ENCODE measurements at places on chromosomes 4 and X.

DNA sequence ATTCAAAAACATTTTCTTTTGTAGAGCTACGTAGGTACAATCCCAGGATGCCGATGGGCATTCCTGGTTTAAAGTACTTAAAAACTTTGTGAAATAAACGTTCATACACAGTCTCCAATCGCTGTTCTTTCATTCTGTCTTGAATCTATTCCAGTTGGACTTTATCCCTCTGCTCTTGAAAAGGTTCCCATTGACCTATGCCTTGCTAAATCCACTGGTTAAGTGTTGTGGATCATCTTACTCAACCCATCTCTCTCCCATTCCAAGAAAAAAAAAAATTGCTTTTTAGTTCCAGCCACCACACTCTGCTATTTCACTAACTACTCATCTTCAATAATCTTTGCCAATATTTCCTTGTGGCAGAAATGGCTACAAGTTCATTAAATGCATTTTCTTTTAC is 542.3 kb upstream of the GRIA3 start:
- DNase-seq = no peak

DNA sequence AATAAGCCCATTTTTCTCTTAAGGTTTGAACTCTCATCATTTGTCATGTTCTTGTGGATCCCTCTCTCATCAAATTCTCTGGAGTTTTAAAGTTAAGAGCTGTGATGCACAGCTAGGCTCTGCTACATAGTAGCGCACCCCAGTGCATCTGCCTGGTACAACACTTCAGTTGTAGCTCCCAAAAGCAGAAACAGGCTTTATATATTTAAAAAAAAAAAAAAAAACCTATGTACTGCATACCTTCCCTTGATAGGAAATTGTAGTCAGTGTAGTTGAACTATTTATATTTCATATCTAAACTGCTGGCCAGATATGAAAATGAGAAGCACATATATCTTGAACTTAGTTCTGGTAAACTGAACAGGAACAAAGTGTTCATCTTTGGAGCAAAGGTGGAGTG is 131.4 kb downstream of the KLHL13 start:
- DNase-seq = no peak

GRCh38 chr4:6474053-6474568 is 1.7 kb upstream of the PPP2R2C start:
- no peak for DNase-seq

GRCh38 chr4:108512615-108513505 is 107.5 kb upstream of the RPL34 start:
- DNase-seq = no peak

DNA sequence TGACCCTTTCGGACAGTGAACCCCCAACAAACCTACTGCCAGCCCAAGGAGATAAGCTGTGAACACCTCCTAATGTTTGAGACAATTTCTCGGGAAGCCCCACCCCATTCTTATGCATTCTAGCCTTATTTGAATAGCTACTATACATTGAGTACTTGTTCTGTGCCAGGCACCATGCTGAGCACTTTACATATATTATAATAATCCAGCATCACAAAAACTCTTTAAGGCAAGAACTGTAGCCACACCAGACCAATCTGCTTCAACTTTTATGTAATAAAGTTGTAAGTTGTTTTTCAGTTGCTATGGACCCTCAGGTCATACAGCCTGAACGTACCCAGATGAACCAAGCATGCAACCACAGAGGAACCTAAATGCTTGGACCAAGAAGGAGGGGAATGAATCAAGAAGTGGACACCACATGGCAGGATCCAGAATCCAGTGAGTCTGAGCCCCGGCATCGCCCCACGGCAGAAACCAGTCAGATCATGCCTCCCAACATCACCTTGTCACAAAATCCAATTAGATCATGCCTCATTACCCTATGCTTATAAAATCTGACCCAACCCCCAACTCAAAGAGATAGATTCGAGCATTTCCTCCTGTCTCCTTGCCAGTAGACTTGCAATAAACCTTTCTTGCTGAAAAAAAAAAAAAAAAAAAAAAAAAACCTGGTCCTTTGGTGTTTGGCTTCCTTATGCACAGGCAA is 225.0 kb downstream of the QDPR start:
- DNase-seq = no peak

DNA sequence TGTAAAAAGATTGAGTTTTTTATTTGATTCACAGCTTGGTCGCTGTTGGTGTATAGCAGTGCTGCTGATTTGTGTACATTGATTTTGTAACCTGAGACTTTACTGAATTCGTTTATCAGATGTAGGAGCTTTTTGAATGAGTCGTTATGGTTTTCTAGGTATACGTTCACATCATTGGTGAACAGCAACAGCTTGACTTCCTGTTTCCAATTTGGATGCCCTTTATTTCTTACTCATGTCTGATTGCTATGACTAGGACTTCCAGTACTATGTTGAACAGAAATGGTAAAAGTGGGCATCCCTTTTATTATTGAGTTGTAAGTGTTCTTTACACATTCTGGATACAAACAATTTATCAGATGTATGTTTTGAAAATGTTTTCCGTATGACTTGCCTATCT is 76.0 kb downstream of the ADGRG4 start:
- DNase-seq = no peak

DNA sequence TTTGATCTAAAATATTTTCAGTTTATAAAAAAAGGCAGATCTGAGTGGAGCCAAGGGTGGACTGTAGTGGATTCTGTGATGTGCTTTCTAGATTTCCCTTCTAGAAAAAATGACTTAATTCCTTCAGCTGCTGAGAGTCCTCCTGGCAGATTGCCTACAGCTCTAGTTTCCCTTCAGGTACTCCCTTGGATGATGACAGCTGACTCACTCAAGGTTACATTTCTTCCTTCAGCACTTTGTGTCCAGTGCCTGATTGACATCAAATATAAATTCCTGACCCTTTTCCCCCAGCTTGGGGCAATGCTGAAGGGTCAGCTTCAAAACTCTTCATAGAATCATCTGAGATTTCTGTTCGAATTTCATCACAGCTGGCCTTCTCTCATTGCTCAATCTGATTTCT is 161.7 kb downstream of the EMCN start:
- DNase-seq = no peak

GRCh38 chrX:86604607-86605006 is 456.4 kb downstream of the DACH2 start:
- no peak for DNase-seq

- DNase-seq = no peak
Measured at GRCh38 chrX:117752745-117753144, 363.9 kb downstream of the KLHL13 start.

GRCh38 chr4:95889662-95890061 is 49.8 kb downstream of the PDHA2 start:
- no peak for DNase-seq

DNA sequence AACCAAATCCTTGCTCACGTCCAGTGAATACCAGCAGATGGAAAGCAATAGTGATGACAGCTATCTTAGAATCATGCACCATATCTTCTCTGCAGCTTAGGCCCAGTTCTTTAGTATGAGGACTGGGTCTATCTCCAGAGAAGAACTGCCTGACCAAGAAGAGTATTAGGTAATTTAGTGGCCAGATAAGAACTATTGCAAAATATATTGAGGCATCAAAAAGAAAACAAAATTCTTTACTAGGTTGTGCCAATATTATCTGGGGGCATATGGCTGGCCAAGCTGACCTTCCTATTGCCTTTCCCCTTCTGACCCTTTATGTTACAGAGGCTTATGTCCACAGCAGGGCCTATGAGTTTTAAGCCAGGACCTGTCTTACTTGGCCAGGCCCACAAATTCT is 91.2 kb downstream of the RLIM start:
- no peak for DNase-seq

- DNase-seq = no peak
Measured at GRCh38 chr4:88291003-88291402, 6.6 kb upstream of the PPM1K start.

DNA sequence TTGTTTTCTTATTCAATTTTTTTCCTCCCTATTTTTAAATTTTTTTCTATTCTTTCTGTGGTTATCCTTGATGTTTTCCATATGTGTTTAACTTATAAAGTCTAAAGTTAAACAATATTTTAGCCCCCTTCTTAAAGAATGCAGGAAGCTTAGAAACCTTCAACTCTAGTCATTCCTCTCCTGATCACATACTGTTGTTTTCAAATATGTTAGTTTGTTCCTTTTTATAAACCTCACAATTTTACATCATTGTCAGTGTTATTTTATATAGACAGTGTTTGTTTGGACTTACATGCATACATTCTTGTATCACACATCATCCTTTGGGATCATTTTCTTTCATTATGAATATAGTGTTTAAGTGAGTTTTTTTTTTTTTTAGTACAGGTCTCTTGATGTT is 31.6 kb downstream of the KANTR start:
- no peak for DNase-seq

- DNase-seq = no peak
Measured at GRCh38 chr4:106835919-106836318, 200.2 kb downstream of the DKK2 start.

- DNase-seq = no peak
Measured at GRCh38 chr4:122588453-122589238, 32.2 kb downstream of the IL21 start.

- no peak for DNase-seq
Measured at GRCh38 chr4:86108137-86108536, 251.7 kb downstream of the MAPK10 start.

GRCh38 chrX:17425551-17425950 is 50.6 kb downstream of the NHS start:
- no peak for DNase-seq

- no peak for DNase-seq
Measured at GRCh38 chr4:115113506-115114106, at the start of gene NDST4. NDST4 (minus strand) TSS chr4:115113620; CDS start chr4:115077036, 36,584 bp downstream.

DNA sequence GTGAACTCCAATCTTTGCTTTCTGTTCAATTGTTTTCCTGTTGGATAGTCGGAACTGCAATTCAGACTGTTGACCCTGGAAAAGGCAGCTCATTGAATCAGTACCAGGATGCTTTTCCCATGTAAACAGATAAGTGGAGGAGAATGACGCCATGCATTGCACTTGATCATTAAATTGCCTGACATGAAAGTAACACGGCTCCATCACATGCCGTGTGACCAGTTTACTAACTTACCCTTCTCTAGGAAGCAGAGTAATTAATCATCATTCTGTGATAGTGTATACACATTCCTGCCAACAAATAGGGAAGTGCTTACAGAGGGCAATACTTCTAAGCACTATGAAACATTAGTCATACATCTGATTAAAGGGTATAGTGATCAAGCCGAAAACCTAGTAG is 101.4 kb downstream of the PPARGC1A start:
- DNase-seq = no peak

DNA sequence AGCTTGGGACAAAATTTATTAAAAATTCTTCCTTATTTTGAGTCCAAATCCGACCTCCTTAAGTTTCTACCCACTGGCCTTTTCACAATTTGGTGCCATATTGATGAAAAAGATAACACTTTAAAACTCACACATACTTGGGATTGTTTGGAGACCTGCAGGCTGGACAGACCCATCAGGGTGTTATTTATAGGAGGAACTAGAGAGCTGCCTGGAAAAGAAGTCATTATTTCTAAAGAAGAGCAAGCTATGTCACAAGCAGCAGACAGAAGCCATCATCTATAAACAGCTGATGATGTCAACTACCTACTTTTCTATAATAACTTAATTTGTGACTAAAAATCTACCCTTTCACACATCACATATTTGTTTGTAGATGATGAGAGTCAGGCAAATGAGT is 56.2 kb downstream of the COX18 start:
- no peak for DNase-seq

DNA sequence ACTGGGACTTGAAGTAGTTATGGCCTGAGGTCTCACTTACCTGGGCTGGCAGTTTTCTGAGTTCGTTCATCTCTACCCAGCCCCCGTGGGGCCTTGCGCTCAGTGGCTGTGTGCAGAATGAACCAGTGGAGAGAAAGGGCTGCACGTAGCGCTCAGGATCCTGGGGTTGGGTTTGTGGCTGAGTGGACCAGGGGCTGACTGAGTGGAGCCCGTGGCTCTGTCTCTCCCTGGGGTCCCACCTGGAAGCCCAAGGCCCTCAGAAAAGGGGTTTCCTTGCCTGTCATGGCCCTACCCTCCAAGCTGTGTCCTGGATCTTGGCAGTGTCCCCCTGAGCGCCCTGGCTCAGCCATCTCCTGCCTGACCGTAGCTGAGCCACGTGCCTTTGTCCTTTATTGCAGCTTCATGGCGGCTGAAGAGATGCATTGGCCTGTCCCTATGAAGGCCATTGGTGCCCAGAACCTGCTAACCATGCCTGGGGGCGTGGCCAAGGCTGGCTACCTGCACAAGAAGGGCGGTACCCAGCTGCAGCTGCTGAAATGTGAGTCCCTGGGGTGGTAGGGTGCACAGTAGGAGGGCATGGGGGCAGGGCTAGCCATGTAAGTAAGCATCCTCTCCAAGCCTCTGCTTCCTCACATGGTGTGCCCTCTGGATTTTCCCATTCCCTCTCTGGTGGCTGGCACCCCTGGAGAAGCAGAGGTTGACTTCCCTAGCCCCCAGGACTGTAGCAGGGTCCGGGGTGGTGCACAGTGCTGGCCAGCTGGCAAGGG is 23.2 kb upstream of the ADD1 start:
- DNase-seq = no peak

GRCh38 chrX:11215191-11215921 is 77.9 kb upstream of the AMELX start:
- DNase-seq = no peak

DNA sequence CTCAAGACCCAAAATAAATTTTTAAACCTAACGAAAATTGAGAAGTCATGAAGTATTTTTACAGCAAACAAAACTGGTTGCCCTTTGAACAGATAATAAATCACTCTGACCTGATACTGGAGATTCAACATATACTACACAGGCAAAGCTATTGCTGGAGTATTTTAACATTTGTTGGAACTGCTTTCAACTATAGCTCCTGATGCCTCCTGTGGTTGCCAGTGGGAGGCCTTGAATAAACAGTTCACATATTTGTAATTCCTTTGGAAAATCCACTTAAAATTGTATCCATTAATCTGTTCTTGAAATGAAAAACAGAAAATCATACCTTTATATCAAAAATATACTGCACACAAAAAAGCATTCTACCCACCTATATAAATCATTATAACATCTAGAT is 605.1 kb downstream of the KCTD8 start:
- no peak for DNase-seq

DNA sequence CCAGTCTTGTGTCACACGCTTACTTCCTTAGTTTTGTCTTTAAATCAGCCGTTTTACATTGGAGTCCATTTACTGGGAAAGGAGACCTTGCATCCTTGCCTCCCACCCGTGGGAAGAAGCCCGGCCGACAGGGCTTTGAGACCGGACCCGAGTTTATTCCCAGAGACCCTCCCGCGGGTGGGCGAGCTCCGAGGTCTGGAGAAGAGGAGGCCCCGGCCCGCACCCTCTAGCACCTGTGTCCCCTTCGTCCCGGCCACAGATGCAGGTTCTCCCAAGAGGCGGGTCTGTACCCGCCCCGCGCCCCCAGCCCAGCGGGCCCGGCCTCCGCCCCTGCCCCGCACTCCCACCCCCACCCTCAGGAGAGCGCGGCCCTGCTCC is 3.8 kb upstream of the SLC26A1 start:
- DNase-seq = no peak

DNA sequence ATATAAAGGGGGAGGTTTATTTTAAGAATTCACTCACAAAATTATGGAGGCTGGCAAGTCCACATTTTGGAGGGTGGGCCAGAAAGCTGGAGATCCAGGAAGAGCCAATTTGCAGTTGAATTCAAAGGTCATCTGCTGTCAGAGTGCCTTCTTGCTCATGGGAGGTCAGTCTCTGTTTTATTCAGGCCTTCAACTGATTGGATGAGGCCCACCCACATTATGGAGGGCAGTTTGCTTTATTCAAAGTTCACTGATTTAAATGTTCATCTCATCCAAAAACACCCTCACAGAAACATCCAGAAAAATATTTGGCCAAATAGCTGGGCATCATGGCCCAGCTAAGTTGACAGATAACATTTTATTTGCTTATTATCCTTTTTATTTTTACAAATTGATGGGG is 59.5 kb downstream of the SEPSECS start:
- DNase-seq = no peak

Data from hematopoietic multipotent progenitor cell treated with erythropoietin and hydrocortisone succinate and interleukin-3 and kit ligand, for 15 days (in vitro differentiated cells).